Fibroblast of the aortic adventitia (primary cell): ENCODE measurements at places on chromosomes 6 and 20. TPM values are rescaled to one million over a fixed set of nuclear protein-coding genes. Genes with fewer than 3 reads are reported as not detected.

Gene CST5
- total RNA-seq, result not detected in 2 replicates

Gene KDM1B
- 8.8 and 25.4 TPM in 2 replicates for total RNA-seq

Gene DEF6
- 0.18 and 1.1 TPM in 2 replicates for total RNA-seq

Gene GPR63
- total RNA-seq, result under 0.01 and 0.27 TPM in 2 replicates

Gene METTL24
- 0.09 and 0.16 TPM in 2 replicates for total RNA-seq

Gene ABT1
- total RNA-seq, result 4.1 and 10.0 TPM in 2 replicates

Gene MLN
- not detected in 2 replicates for total RNA-seq
